Vagina (tissue), 2 donors: ENCODE measurements at places on chromosomes 4 and X. TPM values are rescaled to one million over a fixed set of nuclear protein-coding genes. Genes with fewer than 3 reads are reported as not detected.

- no peak for DNase-seq
Observed at GRCh38 chrX:27917713-27918500, 63.3 kb downstream of the DCAF8L1 start.

GRCh38 chrX:76605390-76605789 lies 177.9 kb downstream of the MAGEE1 start:
- DNase-seq = no peak

- no peak for DNase-seq
Observed at GRCh38 chr4:73676861-73677323, 56.7 kb upstream of the RASSF6 start.

DNA sequence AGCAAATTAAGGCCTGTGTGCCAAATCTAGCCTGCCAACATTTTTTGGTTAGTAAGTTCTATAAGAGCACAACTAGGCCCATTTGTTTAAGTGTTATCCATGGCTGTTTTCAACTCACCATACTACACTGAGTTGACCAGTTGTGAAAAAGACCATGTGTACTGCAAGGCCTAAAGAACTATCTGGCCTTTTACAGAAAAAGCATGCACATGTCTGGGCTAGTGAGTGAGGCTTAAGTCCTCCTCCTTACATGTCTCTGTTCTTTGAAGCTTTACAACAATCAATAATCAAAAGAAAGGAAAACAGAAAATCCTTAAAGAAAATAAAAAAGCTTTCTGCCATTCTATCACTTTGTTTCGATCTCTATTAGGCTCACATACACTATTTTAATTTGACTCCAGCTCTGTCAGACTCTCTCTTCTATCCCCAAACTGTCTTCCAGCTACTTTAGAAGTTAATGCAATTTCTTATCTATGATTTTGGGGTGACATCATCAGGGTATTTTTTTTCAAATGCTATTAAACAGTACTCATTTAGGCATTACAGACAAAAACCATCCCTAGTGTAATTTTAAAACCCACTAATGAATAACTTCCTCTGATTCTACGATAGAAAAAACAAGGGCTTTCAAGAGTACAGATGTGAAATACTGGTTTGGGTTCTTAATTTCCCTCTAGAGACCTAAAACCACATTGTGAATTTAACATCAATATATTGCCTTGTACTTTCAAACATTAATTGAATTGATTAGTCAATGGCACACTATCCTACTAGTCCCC lies 161.8 kb downstream of the MAB21L2 start:
- DNase-seq = no peak

SCOC gene
- total RNA-seq = 39.3 TPM

DNA sequence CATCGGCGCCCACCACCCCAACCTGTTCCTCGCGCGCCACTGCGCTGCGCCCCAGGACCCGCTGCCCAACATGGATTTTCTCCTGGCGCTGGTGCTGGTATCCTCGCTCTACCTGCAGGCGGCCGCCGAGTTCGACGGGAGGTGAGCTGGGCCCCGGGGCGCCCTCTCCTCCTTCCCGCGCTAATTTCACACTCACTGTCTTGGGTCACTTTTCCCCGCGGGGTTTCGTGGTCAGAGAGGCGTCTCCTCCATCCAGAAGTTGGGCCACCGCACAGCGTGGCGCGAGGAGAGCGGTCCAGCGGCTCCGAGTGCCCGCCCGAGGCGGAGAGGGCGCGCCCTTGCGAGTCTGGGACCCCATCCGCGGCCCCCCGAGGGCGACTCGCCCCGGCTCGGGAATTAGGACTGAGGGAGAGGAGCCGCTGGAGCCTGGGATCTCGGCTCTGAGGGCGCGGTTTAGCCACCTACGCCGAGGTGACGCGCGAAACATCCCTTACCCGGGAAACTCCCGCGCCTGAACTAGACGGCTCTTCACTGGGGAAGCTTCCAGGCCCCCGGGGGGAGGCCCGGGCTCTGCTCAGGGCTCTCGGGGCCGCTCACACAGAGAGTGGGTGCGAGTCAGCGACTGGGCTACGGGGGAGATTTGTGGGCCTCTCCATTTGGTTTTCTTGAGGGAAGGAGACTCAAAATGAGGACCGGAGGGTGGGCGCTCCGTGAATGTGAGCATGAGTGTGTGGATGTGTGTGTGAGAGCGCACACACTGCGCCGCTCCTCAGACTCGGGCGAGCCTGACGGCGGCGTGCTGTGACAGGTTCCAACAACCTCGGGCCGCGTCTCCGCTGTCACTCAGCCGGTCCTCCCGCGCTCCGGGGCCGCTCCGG lies 551 bp downstream of the NPNT start:
- DNase-seq = no peak
